Activated CD4-positive, alpha-beta T cell treated with anti-CD3 and anti-CD28 coated beads, Interleukin-2, amount 50 U/mL, for 24 hours (primary cell): ENCODE measurements at places on chromosomes 2 and 18.

DNA sequence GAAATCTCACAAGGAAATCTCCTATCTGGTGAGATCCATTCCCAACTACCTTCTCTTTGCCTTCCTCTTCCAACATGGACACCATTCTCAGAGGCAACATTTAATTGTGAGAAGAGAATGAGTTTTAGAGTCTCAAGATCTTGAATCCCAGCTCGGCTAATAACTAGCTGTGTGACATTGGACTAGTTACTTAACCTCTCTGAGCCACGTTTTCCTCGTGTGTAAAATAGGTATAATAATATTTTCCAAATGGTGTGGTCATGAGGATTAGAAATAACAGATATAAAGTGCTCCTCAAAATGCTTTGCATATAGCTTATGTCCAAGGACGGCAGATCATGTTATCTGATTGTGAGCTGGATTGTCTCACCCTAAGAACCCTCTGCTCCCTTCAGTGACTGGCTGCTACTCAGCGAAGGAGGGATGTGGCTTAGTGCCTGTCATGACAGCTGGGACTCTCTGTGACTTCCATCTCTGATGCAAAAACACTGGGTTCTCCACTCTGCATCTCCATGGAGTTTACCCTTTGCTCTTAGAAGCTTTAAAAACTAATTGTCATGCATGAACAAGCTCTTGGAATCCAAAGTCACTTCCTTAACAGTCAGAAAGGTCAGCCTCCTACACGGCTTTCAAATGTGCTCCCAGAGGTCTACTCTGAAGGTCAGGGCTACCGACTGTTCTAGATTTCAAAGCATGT lies 38.4 kb upstream of the MRPL19 start:
- DNase-seq = no peak

GRCh38 chr2:85772019-85772745 lies 18.4 kb downstream of the ATOH8 start:
- DNase-seq = no peak

GRCh38 chr2:72399879-72400278 lies 252.2 kb upstream of the CYP26B1 start:
- no peak for DNase-seq

DNA sequence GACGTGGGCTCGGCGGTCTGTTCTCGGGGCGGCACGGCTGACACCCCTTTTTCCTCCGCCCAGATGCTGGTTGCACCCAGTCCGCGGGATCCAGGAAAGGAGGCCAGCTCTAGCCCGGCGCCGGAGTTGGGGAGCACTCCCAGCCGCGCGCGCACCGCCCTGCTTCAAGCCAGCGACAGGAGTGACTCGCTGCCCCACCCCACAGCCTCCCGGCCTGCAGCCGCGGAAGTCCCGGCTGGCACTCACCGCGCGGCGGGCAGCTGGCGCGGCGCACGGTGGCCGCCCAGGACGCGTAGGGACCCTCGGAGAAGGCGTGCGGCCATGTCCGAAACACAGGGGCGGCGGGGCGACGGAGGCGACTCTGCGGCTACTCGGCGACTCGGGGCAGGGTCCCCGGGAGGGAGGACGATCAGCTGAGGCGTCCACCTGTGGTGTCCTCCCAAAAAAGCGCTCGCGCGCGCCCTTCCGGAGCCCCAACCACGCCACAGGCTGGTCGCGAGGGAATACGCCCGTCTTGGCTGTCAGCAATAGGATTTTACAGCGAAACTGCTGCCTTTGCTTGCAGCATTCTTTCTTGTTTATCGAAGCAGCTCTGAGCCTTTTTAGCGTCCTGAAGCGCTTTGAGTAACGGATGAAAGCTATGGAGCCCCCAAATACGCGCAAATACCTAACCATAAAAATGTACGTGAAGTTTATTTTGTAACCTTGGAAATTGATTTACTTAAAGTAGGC lies at the start of gene ACADL:
TSS of gene ACADL (minus strand) at position 507 of the 732 bp plus-strand sequence. CDS start at position 323, 184 bp downstream.
- no peak for DNase-seq
